ENCODE measurements at places on chromosomes 16 and 17.
A peak's percentile ranks its signal among the peaks of the same experiment; 100 is the strongest.

DNA sequence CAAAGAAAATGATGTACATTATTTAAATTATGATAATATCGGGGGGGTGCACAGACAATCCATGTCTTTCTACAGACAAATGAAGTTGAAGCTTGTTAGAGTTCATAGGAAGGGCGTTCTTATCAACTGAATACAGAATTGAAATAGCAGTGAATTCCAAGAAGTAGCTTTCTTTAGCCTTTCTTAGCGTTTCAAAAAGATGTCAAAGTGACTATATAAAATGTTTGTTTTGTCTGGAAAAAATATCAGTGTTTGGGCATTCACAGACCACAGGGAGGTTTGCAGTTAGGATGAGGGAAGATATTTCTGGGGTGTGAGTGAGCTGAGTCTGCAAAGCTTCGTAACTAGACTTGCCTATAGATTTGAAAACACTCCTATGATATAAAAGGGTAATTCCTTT, 55.0 kb downstream of the STX8 start:
- DNase-seq, result no peak

GRCh38 chr17:13917634-13918033, 151.7 kb upstream of the COX10 start:
- no peak for DNase-seq

DNA sequence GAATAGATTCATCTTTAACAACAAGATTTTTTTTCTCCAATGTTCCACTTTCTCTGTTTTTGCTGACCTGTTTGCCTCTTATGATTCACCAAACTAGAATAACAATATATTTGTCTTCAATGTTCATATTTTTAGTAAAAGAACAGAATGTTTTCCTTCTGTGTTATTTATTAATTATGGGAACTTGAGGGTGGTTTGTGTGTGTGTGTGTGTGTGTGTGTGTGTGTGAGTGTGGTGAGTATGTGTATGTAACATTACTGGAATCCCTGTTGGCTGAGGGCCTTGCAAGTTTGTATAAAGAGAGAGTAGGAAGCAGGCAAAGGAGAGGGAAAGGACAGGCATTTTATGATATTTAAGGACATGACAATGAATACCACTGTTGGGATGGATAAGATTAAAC, 13.8 kb downstream of the STXBP4 start:
- no peak for DNase-seq

GRCh38 chr17:1752425-1753262, 9.2 kb upstream of the SERPINF1 start:
- DNase-seq, result no peak

DNA sequence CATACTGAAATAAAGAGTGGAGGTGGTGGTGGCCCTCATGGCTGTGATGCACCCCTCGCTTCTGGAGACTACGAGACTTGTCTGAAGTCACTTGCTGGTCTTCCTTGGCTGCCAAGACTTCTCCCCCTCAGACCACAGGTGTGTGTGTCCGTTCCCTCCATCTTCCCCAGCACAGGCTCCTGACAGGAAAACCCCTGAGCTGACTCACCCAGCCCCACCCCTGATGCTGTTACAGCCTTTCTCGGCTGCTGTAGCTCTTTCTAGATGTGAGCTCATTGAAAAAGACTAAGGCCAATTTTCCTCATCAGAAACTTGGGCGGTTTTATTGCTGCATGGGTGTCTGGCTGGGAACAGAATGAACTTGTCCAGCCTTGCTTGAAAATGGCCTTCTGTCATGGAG, 296.9 kb downstream of the TMEM114 start:
- DNase-seq, result no peak

DNA sequence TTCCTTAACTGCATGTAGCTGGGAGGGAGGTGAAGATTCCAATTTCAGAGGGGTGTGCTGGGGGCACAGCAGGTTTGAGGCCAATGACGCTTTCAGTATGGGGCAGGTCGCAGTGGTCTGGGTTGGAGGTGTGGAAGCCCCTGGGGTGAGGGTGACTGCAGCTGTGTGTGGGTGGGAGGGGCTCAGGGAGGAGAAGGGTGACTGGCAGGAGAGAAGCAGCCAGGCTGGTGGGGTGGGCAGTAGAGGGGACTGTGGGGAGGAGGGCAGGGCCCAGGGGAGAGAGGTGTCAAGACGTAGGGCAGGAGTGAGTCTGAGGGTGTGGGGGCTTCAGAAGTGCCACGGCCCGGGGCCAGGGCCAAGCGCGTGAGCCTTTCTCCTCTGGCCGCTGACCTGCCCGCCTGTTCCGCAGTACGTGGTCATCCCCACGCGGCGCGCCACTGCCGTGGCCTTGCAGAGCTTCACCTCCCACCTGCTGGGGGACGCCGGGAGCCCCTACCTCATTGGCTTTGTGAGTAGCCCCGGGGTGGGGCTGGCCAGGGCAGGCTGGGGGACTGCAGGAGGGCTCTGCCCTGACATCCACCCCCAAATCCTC, 19.4 kb downstream of the MYBBP1A start:
- DNase-seq, result no peak

DNA sequence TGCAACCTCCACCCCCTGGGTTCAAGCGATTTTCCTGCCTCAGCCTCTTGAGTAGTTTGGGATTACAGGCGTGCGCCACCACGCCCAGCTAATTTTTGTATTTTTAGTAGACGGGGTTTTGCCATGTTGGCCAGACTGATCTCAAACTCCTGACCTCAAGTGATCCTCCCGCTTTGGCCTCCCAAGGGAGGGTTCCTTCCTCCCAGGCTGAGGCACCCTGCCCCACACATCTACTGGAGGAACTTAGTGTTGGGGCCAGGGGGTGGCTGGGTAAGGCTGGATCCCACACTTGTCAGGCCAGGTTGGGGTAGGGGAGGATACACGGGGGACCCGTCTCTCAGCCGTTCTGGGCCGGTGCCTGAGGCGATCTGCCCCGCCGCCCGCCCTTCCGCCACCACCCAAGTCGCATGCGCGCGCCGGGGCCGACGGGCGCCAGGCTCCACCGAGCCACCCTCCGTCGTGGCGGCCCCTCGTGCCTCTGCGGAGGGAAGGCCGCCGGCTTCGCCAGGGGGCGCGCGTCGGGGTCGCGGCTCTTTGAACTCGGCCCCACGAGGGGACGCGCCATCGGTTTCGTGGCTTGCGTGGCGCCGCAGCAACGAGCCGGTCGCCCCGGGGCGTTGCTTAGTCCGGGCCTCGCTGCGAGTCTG, 15.9 kb downstream of the GRB7 start:
- no peak for DNase-seq

DNA sequence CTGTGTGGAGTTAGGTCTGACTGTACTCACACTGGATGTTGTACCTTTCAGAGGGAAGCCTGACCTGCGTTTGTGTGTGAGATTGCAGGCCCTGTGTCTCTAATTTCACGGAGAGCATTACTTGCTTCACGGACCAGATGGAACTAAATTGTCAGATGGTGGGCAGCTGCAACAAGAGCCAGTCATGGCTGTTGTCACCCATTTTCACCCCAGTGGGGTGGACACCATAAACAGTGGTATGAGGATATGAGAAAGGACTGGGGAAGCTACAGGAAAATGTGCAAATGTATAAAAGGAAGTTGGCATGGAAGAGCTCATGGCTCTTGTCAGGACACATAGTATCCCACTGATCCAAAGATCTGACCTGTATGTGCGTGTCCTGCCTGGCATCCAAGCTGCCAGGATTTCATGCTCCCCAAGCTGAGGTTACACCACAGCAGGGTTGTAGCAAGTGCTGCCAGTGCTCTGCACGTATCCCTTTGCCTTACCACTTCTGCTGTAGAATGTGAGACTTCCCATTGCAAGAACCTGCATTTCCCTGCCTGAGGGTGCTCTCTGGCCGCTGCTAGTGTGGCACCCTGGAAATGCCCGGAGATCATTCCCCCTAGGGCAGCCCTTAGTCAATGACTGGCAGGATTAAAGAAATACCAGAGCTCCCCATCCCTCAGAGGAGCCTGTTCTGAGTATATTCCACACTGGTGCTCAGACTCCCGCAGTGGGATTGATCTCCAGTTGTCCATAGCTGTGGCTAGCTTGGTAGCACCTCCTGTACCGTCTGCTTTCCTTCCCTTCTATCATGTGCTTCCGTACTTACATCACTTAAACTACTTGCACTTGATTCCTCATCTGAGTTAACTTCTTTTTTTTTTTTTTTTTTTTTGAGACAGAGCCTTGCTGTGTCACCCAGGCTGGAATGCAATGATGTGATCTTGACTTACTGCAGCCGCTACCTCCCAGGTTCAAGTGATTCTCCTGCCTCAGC, 70.4 kb upstream of the TANC2 start:
- no peak for DNase-seq

- no peak for DNase-seq
Observed at GRCh38 chr17:35931794-35932425, 1.3 kb upstream of the RDM1 start.

- no peak for DNase-seq
Observed at GRCh38 chr16:76732894-76733293, 455.7 kb downstream of the CNTNAP4 start.

GRCh38 chr17:63740464-63741142, 996 bp downstream of the STRADA start:
- no peak for DNase-seq

DNA sequence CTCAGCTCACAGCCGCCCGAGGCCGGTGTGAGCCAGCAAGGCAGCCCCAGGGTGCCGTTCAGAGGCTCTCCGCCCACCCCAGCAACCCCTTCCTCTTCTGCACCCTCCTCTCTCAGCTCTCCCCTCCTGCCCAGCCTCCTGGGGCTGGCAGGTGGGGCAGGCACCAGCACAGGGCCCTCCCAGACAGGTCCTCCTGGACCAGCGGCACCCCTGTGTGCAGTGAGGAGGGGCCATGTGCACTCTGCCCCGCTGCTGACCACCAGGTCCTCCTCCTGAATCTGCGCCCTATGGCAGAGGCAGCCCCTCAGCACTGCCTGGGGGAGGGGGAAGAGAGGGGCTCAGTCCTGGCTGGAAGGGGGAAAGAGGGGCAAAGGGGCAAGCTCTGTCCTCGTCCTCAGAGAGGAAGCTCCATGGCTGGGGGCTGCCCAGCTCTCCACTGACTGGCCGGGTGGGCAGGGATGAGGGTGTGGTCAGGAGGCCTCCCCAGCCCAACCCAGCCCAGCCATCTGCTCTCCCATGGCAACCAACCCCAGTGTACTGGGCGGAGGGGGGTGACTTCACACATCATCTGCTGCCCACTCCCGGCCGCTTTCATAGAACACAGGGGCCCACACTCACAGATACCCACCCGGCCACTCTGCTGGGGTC, 5.4 kb upstream of the BCAR1 start:
- no peak for DNase-seq

DNA sequence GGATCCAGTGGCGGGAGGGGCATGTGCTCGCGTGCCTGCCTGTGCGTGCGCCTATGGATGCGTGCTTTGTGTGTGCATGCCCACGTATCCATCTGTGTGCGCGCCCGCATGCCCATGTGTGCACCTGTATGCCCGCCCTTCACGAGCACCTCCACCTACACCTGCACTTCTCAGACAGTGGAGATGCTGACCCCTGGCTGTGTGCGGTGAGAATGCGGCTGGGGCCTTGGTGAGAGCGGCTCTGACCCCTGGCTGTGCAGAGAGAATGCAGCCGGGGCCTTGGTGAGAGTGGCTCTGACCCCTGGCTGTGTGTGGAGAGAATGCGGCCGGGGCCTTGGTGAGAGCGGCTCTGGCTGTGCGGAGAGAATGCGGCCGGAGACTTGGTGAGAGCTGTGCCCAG, 33.9 kb downstream of the AXIN1 start:
- DNase-seq, result peak; percentile 50

- DNase-seq, result no peak
Observed at GRCh38 chr16:25699069-25699468, 7.3 kb downstream of the HS3ST4 start.

- no peak for DNase-seq
Observed at GRCh38 chr16:1281517-1281916, 25.6 kb downstream of the TPSD1 start.

DNA sequence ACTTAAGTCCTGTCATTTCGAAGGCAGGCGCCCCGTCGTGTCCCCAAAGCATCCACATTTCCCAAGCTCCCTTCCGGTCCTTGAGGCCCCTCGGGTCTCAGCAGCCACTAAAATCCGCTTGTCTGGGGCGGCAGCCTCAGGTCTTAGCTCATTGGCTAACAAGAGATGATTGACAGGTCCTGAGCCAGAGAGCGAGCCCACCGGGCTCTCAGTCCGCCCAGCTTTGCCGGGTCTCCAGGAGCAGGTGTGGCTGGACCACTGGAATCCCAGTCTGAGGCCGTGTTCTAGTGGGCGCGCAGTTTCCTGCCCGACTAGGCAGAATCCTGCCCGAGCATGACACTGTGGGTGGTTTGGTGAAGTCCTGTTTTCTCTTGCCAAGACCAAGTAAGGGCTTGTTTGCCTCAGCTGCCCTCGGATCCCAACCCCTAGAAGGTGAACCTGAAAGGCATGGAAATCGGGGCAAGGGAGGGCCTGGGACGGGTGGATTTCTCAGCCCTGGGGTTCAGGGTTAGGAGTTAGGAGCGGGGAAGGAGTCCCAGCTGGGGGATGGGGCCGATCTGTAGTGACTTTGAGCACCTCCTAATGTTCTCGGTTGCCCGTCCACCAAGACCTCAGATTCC, 42.8 kb downstream of the MRC2 start:
- DNase-seq, result no peak

DNA sequence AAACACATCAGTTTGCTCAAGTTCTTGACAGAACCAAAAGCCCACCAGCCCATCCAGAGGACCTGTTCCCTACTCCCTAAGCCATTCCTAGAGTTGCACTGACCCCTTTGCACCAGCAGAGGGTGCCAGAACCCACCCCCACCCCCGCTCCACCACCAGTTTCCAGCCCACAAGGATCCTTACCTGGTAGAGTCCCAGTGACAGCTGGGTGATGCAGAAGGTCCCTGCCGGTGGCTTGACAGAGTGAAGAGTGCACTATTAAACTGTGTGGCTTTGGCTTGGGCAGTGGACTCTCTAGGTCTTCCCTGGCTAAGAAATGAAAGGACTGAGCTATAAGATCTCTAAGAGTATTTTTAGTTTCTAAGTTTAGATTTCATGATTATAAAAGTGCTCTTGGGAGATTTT, 73.3 kb upstream of the MTMR4 start:
- DNase-seq, result peak; percentile 32

DNA sequence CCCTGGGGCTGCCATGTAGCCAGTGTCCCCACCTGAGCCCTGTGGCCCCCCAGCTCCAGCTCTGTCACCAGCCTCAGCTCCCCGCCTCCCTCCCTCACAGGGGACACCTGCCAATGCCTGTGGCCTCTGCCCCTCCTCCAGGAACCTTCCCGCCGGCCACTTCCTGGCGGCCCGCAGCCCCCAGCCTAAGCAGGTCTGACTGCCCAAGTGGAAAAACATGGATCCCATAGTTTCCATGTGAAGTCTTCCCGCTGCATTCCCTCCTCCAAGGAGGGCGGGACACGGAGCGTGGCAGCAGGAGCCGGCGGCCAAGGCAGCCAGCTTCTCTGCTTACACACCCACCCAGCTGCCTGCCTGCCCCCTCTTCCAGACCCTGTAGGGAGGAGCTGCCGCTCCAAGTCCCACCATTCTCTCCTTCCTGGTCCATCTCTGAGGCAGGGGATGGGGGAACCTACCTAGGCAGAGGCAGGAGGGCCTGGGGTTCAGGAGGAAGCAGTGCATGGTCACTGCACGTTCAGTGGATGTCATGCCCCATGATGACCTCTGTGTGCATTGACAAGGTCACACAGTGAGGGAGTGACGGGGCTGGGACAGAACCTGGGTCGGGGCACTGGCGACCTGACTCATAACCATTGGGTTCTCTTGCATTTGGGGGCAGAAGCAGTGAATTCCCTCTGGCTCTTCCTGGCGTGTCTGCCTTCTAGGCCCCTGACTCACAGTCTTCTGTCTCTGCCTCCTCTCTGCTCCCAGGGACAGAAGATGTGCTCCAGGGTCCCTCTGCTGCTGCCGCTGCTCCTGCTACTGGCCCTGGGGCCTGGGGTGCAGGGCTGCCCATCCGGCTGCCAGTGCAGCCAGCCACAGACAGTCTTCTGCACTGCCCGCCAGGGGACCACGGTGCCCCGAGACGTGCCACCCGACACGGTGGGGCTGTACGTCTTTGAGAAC, 8.7 kb downstream of the VASN start:
- no peak for DNase-seq
